ENCODE measurements at places on chromosomes 3 and 15.

DNA sequence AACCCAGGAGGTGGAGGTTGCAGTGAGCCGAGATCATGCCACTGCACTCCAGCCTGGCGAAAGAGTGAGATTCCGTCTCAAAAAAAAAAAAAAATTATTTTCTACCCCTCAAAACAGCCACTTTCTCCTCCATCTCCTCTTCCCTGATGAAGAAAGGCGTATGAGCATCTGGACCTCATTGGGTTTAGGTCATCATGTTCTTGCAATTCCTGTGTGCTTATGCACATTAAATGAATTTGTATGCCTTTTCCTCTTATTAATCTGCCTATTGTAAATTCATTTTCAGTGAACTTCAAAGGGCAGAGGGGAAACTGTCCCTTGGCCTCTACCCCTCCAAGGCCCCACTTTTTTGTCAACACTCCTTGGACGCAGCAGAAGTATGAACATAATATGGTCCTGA, 117.8 kb downstream of the RPLP1 start:
- no peak for DNase-seq

GRCh38 chr3:197615430-197615829, 59.7 kb upstream of the BDH1 start:
- DNase-seq: no peak

DNA sequence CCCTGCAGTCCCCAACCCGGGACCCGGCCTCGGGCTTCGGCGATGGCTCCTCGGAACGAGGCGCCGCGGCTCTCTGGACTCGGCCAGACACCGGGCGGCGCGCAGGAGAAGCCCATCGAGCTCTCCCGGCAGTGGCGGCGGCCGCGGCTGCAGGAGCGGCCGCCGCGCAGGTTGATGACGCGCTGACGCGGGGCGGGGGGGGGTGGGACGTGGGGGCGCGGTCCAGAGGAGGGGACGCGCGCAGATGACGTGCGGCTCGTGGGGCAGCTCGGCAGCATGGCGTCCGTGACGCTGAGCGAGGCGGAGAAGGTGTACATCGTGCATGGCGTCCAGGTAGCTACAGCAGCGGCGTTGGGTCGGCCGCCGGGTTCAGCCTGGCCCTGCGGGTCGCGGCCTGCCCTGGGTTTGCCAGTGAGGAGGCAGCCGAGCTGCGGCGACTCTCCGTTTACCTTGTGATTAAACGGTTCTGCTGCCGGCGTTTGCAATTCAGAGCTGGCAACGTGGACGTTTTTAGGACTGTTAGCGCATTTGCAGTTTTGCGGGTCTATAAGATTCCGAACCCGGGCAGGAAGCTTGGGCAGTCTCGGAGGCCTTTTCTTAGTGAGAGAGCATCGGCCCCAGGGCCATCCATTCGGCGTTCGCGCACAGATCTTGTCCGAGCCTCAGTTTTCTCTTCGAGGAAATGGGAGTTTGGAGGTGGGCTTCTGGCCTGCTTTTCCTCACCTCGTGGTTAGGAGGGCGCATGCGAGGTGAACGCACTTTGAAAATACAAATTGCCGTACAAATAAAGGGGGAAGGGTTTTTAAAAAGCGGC, at the start of the genes EXOSC7 and ZDHHC3:
Gene EXOSC7, plus strand, starts transcription at position 243 of the 814 bp plus-strand sequence. Its CDS starts 34 bp downstream, at position 277.
Gene ZDHHC3, minus strand, starts transcription at position 173 of the 814 bp plus-strand sequence. CDS start 16,738 bp downstream, outside the sequence.
- no peak for DNase-seq

DNA sequence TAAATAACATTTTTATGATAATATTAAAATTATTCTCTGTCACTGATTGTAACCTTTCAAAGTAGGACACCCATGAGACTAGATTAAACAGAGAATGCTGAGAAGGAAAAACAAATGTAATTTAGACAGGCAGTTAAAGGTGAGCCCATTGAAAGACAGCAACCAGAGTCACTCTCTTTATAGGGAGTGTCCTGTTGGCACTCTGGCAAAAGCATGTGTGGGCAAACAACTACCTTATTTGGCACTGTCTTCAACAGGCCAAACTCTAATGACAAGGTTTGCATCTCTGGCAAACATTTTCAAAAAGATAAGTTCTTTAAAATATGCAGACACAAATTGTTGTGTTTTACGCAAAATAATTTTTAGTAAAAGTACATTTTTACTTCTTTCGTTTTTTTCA, 29.8 kb downstream of the NFKBIZ start:
- no peak for DNase-seq

DNA sequence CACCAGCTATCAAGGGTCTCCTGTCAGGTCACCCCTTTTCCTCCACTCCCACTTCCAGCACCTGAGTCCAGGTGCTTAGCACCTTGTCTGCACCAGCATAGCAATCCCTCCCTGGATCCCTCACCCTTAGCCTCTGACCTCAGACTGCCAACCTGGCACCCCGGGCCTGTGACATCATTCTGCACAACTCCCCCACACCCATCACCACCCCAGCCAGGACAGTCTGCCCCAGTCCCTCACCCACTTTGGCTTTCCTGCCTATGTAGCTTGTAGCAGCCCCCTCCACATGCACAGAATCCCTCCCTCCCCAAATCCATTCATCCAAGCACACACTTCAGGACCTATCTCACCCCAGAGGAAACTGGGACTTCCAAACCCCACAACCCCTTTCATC, 819 bp upstream of the PLXNB1 start:
- no peak for DNase-seq

- DNase-seq: no peak
Measured at GRCh38 chr3:38722781-38723568, 73.5 kb upstream of the SCN5A start.

DNA sequence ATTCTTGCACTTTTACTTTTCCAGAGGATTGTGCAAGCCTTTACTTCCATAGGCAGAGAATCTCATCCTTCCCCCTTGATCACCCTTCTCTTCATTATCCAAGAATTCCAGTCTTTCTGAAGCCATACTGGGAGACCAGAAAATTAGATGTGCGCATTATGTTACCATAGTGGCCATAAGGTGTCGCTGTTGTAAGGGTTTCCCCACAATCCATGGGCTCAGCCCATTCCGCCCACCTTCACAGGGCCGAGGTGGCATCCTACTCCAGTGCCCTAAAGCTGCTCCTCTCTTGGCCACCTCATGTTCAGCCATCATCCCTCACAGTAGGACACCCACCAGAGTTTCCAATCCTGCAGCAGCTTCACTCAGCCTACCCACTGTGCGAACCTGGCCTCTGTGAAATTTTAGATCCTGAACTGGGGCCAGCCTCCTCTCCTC, 35.0 kb downstream of the CTSH start:
- DNase-seq: no peak

DNA sequence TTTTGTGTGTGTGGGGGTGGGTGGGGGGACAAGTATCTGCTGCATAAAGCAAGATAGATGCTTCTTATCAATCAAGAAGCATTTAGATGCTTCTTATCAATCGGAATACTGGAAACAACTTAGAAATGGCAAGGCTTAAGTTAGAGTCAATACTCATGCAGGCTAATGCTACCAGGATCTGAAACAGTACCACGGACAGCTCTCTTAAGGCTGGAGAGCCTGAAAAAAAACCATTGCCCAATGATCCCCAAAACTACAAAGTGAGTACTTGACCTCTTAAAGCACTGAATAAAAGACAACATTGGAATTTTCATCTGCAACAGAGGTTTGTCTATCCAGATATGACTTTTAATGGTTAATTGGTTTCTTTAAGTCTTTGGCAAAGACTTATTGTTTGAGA, 262.3 kb downstream of the GAP43 start:
- DNase-seq: no peak

DNA sequence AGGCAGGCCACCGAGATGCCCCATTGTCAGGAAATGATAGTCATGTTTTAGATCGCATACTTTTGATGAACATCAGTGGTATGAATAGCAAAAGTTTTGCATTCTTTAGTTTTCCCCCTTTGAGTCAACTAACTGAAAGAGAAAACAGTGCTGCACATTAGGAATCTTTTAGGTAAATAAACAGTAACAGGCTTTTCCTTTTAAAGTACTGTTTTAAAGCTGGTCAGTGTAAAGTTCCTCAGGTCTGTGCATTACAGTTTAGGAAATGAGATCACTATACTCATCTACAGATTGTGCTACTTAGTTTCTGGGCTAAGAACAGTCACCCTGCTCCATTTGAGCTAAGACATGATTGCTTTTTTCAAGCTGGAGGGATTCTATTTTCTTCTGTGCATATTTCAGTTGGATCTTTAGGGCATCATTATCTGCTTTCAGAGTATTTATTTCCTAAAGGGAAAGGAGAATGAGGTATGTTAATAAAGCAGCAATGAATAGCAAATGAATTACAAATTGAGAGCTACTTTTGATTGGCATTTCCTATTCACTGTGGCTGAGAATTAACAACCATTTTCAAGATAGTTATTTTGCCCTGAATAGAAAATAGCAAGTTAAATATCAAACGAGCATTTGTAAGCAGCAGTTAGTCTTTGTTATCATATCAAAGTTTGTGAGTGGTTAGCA, 36.5 kb downstream of the FAM98B start:
- peak; percentile 11 for DNase-seq

- DNase-seq: no peak
Measured at GRCh38 chr3:18443665-18444594, 18.8 kb upstream of the SATB1 start.

DNA sequence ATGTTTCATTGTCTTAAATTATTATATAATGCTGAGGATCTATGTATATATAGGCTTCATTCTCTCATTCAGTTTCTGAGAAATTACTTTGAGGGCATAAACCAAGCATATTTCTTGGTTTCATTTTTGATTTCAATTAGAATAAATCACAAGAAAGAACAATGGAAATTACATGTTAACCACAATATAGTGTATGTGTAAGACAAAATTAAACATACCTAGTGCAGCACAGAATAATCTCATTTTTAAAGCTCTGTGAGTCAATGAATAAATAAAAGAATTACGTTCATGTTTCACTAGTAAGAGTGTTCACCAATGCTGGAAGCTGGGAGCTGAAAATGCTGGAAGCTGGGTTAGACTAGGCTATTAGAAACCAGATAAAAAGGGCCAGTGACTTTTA, 72.8 kb downstream of the UBE3A start:
- DNase-seq: no peak

DNA sequence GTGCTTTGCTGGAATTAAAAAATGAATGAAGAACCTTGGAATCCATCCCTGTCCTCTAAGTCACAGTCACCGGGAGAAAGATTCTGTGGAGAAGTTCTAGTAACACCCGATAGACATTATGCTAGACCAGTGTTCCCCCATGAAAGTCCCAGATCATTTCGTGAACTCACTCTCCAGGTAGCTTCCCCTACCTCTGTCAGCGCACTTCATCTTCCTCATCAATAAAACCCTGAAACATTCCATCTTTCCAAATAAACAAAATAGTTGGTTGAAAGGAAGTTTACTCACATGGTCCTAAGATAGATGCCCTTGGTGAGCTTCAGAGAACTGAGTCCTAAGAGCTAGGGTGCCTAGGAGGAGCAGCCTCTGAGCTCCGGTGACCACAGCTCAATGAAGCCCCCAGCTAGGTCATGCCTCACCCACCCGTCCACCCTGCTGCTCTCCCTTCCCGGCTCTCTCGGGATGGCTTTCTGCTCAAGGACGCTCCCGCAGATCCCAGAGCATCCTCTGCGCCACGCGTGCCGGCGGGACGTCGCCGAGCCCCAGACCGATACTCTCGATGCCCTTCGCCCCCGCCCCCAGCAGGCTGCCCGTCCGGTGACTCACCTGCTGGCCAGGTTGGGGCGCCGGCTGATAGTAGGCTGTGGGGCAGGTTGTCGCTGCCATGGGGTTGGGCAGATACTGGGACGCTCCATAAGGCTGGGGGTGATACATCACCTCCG, 776 bp downstream of the VGLL3 start:
- no peak for DNase-seq

DNA sequence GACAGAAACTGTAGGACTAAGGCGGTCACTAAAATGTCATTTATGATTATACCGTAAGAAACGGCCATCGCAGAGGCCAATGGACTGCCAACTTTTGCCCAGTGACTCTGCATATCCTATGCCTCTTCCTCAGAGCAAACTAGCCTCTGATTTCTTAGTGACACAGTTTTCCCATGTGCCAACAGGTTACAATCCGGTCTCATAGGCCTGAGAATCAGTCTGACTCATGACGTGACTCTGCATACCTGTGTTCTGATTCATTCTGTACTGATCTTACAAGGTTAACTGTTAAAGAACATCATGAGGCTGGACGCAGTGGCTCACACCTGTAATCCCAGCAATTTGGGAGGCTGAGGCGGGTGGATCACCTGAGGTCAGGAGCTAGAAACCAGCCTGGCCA, 17.8 kb downstream of the RUBCN start:
- peak; percentile 85 for DNase-seq

GRCh38 chr3:85567071-85567676, 608.4 kb downstream of the CADM2 start:
- no peak for DNase-seq

DNA sequence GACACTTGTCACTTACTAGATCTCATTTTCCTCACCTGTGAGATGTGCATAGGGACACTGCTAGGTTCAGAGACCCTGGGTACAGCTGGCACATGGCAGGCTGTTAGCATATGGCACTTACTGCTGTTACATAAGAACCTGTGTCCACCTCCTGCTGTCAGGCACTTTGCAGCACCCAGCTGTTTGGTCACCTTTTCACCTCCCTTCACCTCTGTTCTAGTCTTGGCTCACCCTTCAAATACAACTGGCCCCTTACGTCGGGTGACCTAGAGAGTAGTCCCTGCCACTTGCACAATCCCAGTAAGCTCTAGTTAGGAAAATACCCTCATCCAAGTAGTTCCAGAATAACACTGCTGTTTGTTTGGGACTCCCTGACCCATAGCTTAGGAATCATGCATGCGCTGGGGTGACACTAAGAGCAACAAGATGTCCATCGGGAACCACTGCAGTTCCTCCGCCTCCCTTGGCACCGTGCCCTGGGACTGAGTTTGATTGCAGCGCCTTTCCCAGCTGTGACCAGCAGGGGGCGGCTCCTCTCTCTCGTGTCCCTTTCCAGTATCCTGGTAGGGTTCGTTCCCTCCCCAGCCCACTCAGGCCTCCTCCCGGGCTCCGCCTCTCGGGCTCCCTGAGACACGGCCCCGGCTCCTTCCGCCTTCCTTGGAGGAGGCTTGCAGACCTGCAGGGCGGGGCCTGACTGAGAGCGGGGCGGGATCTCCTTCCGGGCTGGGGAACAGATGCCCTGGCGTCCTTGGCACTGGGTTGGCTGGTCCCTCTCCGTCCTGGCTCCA, 78.6 kb downstream of the ABHD5 start:
- peak; percentile 96 for DNase-seq

- DNase-seq: no peak
Measured at GRCh38 chr15:72796515-72797337, 13.2 kb upstream of the ADPGK start.

- no peak for DNase-seq
Measured at GRCh38 chr15:55110446-55110845, 86.3 kb downstream of the RSL24D1 start.

GRCh38 chr3:16183601-16184270, 9.3 kb downstream of the GALNT15 start:
- peak; percentile 58 for DNase-seq

GRCh38 chr3:112027142-112027541, 7.4 kb upstream of the TMPRSS7 start:
- DNase-seq: no peak

- DNase-seq: peak; percentile 50
Measured at GRCh38 chr3:12719984-12720898, 38.8 kb downstream of the TMEM40 start.

DNA sequence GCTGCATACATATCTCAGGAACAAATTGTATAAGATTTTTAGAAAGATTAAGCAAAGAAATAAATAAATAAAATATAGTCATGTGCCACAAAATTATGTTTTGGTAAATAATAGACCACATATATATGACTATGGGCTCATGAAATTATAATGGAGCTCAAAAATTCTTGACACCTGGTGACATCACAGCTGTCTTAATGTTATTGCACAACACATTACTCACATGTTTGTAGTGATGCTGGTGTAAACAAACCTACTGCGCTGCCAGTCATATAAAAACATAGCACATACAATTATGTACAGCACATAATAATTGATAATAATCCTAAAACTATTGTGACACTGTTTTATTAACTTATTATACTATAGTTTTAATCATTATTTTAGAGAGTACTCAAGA, 1159.1 kb downstream of the SI start:
- DNase-seq: no peak
